Nasal cavity respiratory epithelium epithelial cell of viscerocranial mucosa (primary cell): ENCODE measurements at places on chromosomes 7 and 10. TPM values are rescaled to one million over a fixed set of nuclear protein-coding genes. Genes with fewer than 3 reads are reported as not detected.

Gene ZNF467
- 0.68 and 3.6 TPM in 2 replicates for total RNA-seq

Gene GPR15LG
- total RNA-seq, result under 0.01 and 1.2 TPM in 2 replicates

Gene TCAF2
- total RNA-seq, result 0.34 and 4.5 TPM in 2 replicates

Gene HOXA6
- not detected in 2 replicates for total RNA-seq

Gene CALD1
- total RNA-seq, result 209 and 322 TPM in 2 replicates

Gene ELFN1
- total RNA-seq, result under 0.01 and 0.57 TPM in 2 replicates

Gene PROSER2
- total RNA-seq, result 24.3 and 26.6 TPM in 2 replicates

Gene DNAJC30
- 1.0 and 1.6 TPM in 2 replicates for total RNA-seq

Gene COL17A1
- total RNA-seq, result 884 and 910 TPM in 2 replicates

Gene ST8SIA6
- total RNA-seq, result 0.85 and 1.4 TPM in 2 replicates

Gene CHAT
- total RNA-seq, result not detected in 2 replicates

Gene TAF5
- 5.0 and 6.2 TPM in 2 replicates for total RNA-seq

Gene GJD4
- 0.07 TPM in 1 of 2 replicates, not detected in the other for total RNA-seq

Gene TSPAN14
- 18.1 and 131 TPM in 2 replicates for total RNA-seq

Gene SCIN
- under 0.01 and 3.2 TPM in 2 replicates for total RNA-seq

Gene GPR22
- total RNA-seq, result not detected in 2 replicates

Gene SEMA3C
- 193 and 275 TPM in 2 replicates for total RNA-seq
